NCI-H2081 treated with DMSO at 0.1 percent for 48 hours (cell line): ENCODE measurements at places on chromosomes 16 and 17.

- DNase-seq = no peak
Observed at GRCh38 chr17:18954321-18954720, 2.4 kb downstream of the SLC5A10 start.

DNA sequence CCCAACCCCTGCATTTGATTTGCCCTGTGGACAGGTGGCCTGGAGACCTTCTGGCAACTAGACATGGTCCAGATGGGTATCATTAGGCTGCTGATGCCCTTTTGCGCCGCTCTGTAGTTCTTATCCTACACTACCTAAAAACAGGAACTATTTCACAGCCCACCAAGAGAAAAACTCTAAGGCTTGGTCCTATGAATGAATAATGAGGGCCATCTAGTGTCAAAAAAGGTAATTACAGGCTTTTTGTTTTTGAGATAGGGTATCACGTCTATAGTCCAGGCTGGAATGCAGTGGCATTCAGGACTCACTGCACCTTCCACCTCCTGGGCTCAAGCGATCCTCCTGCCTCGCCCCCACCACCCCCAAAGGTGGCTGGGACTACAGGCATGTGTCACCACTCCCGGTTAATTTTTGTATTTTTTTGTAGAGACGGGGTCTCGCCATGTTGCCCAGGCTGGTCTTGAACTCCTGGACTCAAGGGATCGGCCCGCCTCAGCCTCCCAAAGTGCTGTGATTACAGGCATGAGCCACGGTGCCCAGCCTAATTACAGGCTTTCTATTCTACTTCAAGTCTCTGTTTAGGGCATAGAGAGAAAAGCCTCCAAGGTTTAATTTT, 20.9 kb downstream of the COIL start:
- no peak for DNase-seq

DNA sequence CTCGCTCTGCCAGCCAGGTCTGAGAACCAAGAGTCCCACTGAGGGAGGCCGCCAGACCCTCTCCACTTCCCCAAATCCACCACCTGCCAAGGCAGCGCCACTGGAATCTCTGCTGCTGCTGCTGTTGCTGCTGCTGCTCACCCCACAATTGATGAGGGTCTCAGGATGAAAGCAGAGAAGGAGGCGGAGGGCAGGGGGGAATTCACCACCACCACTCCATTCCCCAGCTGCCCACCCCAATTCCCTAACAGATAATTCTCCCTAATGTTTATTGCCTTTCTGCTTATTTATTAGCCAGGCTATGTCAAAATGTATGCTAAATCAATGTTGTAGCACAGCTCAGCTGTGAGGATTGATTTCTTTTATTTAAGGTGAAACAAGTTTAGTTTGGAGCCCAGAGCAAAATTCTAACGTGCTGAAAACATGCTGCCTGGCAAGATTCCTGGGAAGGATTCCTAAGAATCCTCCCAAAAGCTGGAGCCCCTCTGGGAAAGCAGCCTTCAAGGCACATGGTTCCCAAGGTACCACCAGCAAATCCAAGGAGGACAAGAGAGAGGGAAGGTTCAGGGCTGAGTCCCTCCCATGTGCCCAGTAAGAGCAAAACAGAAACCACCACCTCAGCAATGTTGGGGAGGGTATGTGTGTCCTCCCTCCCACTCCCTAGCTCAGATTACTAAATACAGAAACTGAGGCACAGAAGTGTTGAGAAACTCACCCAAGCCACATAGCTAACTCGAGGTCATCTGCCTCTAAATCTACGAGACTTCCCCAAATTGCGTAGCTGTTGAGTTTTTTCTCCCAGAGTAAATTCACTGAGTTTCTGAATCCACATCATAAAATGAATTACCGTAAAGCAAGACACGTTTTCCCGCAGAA, 12.2 kb upstream of the CDH5 start:
- no peak for DNase-seq

DNA sequence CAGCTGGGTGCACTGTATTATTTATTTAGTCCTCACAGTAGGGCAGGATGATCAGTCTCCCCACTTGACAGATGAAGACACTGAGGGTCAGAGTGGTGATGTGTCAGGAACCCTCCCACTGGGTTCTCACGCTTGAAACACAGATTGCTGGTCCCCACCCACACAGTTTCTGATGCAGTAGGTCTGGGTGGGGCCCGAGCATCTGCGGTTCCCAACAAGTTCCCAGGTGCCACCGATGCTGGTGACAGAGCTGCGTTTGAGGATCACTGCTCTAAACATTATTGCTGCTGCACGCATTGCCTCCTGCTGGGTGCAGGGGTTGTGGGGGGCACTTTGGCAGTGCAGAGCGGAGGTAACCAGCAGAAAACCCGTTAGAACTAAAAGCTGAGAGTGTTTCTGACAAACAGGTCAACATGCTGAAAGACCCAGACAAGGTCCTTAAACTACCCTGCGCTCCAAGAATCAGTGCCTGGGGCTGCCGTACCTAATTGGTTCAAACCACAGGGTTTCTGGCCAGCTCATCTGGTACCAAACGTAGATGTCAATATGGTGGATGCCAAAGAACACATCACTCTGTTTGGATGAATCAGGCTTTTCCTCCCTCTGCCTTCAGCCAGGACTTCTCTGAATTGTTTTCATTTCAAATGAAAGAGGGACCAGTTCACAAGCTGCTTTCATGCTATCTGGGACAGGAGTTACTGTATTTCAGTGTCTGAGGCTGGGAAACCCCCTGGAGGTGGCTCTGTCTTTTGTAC, 76.0 kb downstream of the ABCC1 start:
- DNase-seq = peak; percentile 39

DNA sequence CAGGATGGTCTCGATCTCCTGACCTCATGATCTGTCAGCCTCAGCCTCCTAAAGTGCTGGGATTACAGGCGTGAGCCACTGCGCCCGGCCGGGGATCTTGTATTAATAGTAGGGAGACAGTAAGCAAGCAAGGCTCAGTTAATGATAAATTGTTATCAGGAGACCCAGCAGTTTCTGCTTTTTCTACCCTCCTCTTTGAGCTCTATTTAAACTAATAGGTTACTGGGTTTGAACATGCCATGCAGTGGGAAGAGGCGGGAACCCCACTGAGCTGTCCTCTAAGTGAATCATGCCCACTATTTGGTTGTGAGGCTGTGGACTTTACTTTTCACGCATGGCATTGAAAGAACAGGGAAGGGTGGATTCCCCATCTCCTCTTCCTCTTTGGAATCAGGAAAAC, 223.9 kb downstream of the WWOX start:
- no peak for DNase-seq

- DNase-seq = no peak
Observed at GRCh38 chr17:49822829-49823228, 25.0 kb downstream of the TAC4 start.

DNA sequence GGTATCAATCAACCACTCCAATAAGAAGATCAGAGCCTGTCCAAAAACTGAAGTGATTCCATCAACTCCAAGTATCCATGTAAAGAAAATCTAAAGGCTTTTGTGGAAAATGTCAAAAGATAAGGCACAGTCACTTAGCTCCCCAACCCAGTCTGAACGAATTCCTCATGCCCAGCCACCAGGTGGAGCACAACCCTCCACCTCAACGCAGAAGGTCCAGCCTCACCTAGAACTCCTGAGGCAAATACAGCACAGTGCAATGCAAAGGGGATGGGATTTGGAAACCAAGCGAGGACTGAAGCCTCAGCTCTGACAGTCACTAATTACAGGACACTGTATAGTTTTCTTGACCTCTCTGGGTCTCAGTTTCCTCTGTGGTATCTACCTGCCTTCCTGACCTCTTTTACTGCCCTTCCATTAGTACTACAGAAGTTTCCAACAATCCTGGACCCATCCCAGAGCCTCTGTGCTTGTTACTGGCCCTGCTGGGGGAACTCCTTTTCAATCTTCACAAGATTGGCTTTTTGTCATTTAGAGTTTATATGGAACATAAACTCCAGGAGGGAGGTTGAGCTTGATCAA, 2.0 kb downstream of the NCBP3 start:
- no peak for DNase-seq

- no peak for DNase-seq
Observed at GRCh38 chr17:58328195-58329034, at the start of gene TSPOAP1. TSPOAP1 (minus strand) TSS chr17:58328795; CDS start chr17:58327920, 875 bp downstream.

- no peak for DNase-seq
Observed at GRCh38 chr16:65235339-65236177, 113.7 kb upstream of the CDH11 start.

- no peak for DNase-seq
Observed at GRCh38 chr17:41413353-41413957, 10.9 kb downstream of the KRT37 start.

- no peak for DNase-seq
Observed at GRCh38 chr17:38870259-38871165, 654 bp downstream of the LASP1 start.

DNA sequence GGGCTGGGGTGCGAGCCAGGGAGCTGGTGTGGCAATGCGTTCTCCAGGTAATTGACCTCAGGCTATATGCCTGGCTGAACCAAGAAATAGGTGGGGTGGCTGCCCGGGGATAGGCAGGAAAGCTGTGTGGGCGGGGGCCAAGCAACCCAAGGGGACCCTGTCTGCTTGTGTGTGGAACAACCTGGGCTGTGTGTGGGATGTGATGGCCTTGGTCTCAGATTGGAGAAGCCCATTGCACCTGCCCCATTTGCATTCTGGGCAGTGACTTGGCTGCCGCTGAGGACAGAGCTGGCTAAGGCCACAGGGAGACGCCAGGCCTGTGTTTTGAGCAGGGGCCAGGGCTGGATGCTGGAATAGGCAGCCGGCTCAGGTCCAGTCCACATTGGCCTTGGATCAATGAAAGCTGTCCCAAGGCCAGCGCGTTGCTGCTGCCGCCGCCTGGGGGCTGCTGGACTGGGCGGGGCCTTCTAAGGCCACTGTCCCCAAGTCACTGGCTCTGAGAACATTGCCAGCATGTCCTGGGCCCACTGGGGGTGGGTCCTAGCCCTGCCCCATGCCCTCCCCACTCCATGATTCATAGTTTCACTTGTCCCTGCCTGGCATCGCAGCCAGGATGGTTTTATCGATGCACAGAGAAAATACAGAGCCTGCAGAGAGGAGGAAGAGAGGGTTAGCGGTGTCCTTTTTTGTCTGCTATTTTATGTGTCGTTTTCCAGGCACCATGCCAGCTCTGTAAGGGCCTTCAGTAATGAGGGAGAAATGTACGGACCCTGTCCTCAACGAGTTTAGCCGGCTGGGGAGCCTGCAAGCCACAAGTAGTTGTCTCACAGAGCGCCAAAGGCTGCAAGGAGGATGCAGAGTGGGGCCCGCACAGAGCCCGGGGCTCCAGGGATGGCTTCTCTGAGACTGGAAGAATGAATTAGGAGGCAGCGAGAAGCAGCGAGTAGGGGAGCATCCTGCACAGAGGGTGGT, 43.9 kb downstream of the NKD1 start:
- no peak for DNase-seq

DNA sequence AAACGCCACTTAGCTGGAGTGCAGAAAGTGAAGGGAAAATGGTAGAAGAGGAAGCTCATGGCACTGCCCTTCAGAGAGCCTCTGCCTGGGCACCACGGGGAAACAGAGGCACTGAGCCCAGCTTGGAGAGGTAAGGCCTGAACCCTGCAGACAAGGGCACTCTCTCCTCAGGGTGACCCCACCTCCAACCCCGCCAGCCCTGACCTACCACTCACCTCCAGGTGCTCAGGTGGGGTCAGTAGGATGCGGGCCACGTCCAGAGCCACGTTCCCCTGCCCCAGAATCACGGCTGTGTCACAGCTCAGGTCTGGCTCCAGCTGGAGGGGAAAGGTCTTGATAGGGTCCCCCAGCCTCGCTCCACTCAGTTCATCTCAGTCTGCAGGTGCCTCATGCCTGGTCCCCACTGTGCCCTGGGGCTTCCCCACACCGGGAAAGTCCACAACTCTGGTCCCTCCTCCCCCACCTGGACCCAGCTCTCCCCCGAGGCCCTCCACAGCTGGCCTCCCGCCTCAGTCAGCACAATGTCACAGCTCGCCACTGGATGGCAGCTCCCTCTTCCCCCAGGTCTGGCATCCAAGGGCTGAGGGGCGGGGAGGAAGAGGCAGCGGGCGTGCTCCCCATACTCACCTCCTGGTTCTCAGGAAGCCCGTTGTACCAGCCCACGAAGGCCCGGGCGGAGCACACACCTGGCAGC, 6.0 kb upstream of the GRIN2C start:
- no peak for DNase-seq

- no peak for DNase-seq
Observed at GRCh38 chr17:50563092-50563511, 2.6 kb downstream of the CACNA1G start.

- no peak for DNase-seq
Observed at GRCh38 chr17:51510940-51511339, 250.6 kb downstream of the UTP18 start.

DNA sequence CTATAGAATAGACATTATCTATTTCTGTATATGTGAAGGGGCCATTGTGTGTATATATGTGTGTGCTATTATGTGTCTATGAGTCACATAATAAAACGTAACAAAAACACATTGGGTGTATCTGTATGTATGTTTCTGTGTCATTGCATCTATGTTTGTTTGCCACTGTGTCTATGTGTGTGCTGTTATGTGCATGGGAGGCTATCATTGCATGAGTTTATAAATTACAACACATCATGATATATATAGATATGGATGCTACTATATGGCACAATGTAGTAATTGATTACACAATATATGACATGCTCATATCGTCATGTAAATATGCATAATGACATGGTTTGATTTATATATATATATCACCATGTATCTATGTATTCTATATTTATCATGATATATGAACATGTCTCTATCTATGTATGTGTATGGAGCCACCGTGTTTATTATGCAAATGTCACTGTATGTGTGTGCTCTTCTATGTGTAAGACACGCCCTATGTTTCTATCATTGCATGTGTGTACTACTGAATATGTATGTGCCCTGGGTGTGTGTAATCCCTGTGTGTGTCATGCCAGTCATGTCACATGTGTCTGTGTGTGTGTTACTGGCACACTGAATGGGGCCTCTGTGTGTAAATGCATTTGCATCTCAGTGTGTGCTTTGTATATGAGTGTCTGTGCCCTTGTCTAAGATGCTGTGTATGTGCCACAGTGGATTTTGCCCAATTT, 1.4 kb upstream of the TSPOAP1 start:
- DNase-seq = no peak

- DNase-seq = no peak
Observed at GRCh38 chr17:37824534-37825485, 80.0 kb upstream of the HNF1B start.

DNA sequence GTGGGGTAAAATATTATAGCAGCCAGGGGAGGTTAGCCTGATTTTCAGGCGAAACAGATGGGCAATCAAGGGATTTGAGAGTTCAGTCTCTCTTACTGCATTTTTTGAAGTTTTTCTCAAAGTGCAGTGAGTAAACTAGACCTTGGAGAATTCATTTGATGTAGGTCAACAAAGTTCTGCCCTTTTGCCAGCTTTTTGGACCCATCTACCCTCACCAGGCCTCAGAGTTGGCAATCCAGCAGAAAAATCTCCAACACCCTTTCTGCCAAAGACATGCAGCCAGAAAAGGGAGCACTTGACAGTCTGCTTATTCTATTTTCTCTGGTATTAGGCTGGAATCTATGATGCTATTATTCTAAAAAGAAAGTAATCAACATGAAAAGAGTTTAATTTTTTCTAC, 162.2 kb upstream of the TOM1L1 start:
- no peak for DNase-seq

DNA sequence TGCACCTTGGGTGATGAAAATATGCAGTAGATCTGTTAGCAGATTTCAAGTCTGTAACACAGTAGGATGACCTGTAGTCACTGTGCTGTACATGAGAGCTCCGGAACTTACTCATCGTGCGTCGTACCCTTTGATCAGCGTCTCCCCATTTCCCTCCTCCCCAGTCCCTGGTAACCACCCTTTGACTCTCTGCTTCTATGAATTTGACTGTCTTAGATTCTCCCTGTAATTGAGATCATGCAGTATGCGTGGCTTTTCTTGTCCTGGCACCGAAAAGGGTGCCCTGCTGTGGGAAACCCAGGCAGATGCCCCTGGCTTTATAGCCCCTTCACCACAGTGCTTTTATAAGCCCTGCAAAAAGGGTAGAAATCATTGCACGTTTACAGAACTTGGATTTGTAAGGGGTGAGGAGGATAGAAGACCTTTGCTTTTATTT, 20.5 kb downstream of the CLEC16A start:
- no peak for DNase-seq
